HCT116 (cell line): ENCODE measurements at places on chromosomes 12 and 14. TPM values are rescaled to one million over a fixed set of nuclear protein-coding genes. Genes with fewer than 3 reads are reported as not detected.

Gene C12orf42
- total RNA-seq, result not detected

Gene GLT1D1
- not detected for total RNA-seq

Gene FOXG1
- not detected for total RNA-seq

Gene CLEC4E
- not detected for total RNA-seq

Gene SLC10A1
- not detected for total RNA-seq

Gene REP15
- total RNA-seq, result 0.86 TPM

Gene C3AR1
- not detected for total RNA-seq

Gene ING4
- 17.9 TPM for total RNA-seq

Gene KRT4
- total RNA-seq, result not detected

Gene FAM234B
- 15.9 TPM for total RNA-seq

Gene C1QL4
- 8.1 TPM for total RNA-seq

Gene NKX2-1
- total RNA-seq, result 0.84 TPM

Gene ORMDL2
- 25.5 TPM for total RNA-seq

Gene NEUROD4
- total RNA-seq, result not detected

Gene SAMD15
- 1.9 TPM for total RNA-seq

Gene KCNH5
- total RNA-seq, result not detected

Gene HCAR2
- total RNA-seq, result not detected

Gene TMEM30B
- 0.12 TPM for total RNA-seq

Gene OR4K13
- not detected for total RNA-seq

Gene TROAP
- total RNA-seq, result 99.1 TPM

Gene TDRD9
- not detected for total RNA-seq

Gene MYO1H
- not detected for total RNA-seq

Gene CLEC4C
- not detected for total RNA-seq

Gene GDF3
- total RNA-seq, result not detected

Gene TMEM117
- 3.6 TPM for total RNA-seq

Gene COCH
- total RNA-seq, result 6.7 TPM

Gene HOXC6
- total RNA-seq, result 3.1 TPM
